ENCODE measurements at places on chromosomes 7 and 10.

DNA sequence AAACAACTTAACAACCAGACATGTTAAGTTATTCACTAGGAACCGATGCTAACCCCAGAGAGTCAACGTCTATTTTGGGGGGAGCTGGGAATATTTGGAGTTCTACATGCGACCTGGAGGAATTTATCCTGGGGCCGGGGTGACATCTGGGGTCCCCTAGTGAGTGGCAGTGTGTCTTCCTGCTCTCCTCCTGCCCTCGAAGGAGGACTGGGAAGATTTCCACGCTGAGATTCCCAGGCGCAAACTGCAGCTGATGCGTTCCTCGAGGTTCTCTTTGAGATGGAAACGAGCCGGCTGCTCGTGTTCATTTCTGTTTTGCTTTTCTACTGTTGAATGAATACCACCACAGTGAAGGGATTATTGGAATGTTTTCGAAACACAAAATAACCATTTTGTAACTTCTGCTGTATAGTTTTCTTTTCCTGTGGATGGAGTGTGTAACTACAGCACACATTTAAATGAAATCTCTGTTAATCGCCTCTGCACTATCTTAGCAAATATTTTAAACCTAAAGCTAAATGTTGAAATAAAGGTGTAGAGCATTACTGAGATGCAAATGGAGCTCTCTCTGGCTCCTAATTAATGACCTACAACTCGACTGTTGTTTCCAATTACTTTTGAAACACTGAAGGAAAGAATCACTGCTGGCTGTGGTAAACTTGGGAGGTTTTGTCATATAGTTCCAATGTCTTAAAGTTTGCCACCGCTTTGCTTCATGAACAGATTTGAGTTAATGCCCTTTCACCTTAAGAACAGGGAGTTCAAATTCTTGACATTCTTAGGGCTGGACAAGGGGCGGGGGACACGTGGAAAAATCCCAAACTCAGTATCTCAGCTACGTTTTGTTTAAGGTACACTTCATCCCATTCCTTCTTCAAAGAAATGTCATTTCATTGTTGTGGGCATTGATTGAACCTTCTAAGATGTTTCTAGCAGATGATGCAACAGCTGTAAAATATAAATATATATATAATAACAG, 21.1 kb downstream of the GATA3 start:
- no peak for DNase-seq

DNA sequence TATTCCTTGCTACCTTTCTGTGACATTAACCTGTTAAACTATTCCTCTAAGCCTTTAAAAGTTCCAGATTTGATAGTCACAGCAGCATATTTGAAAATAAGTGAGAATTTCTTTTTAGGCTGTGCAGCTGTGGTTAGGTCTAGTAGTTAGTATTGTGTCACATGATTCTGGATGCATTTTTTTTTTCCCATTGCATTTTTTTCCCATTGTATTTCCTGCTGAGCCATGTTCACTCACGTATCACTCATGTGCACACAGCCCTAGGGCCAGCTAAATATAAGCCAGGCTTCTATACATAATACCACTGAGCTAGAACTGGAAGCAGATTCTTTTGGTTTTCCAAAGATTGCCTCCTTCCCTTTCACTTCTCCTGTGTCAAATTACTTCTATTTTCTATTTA, 37.4 kb downstream of the DNAJC9 start:
- no peak for DNase-seq

GRCh38 chr10:114477285-114477684, 73.0 kb upstream of the AFAP1L2 start:
- DNase-seq: no peak

DNA sequence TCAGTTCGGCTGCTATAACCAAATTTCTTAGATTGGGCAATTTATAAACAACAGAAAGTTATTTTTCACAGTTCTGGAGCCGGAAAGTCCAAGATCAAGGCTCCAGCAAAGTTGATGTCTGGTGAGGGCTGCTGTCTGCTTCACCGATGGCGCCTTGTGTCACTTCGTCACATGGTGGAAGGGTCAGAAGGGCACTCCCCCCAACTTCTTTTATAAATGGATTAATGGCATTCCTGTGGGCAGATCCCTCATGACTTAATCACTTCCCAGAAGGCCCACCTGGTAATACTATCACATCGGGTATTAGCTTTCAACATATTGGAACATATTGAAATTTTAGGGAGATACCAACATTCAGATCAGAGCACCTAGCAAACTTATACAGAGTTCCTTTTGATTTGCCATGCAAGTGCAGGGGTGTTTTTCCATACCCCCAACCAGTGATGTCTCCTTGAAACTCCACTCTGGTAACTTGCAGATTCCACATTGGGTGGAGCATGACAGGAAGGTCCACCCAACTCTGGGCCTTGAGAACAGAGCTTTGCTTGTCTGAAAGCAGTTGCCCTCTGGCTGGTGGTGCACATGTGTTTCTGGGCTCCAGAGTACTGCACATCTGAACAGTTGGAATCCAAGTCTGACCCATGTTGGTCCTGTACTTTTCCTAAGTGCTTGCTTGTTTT, 85.1 kb upstream of the KMT2E start:
- DNase-seq: no peak

DNA sequence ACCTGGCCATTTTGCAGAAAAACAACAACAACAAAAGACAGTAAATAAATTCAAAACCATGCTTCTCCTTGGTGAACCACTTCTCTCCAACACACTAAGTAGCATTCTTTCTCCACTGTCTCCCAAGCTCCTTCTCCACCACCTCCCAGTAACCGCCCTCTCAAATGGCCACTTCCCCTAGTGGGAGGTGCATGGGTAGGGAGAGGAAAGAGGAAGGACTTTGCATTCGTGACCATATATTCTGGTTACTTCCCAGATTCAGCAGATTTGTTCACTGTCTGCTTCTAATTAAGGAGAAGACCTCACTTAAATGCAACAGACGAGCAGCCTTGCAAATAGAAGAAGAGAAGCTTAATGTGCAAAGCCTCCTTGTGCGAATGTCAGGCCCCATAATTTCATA, 166.8 kb downstream of the SORCS1 start:
- DNase-seq: no peak

GRCh38 chr10:3365630-3366029, 193.0 kb upstream of the PITRM1 start:
- DNase-seq: no peak

GRCh38 chr7:1187127-1187526, 27.1 kb upstream of the ZFAND2A start:
- DNase-seq: no peak

GRCh38 chr10:77921395-77921794, 5.2 kb downstream of the DLG5 start:
- no peak for DNase-seq

- no peak for DNase-seq
Measured at GRCh38 chr7:6268023-6268900, 4.2 kb downstream of the CYTH3 start.

GRCh38 chr10:11499425-11500071, 111.9 kb downstream of the USP6NL start:
- DNase-seq: no peak

GRCh38 chr10:60385399-60385738, 4.3 kb downstream of the ANK3 start:
- DNase-seq: no peak

GRCh38 chr7:95684037-95684436, 87.7 kb upstream of the PDK4 start:
- no peak for DNase-seq

GRCh38 chr7:78264105-78264504, 465.5 kb downstream of the PHTF2 start:
- DNase-seq: no peak

GRCh38 chr7:118845791-118846190, 621.3 kb downstream of the ANKRD7 start:
- DNase-seq: no peak

- DNase-seq: no peak
Measured at GRCh38 chr7:45021604-45022296, 21.7 kb downstream of the CCM2 start.

All from WTC11 (cell line).